ENCODE measurements at places on chromosomes 4 and X. TPM values are rescaled to one million over a fixed set of nuclear protein-coding genes. Genes with fewer than 3 reads are reported as not detected.

The TRIM60 gene
- not detected for total RNA-seq

The EMD gene
- 58.8 TPM for total RNA-seq

The SOX3 gene
- total RNA-seq: 13.3 TPM

The ZAR1 gene
- total RNA-seq: 0.97 TPM

The DCUN1D4 gene
- total RNA-seq: 37.8 TPM

The HPGD gene
- total RNA-seq: 1.2 TPM

The TRIM75 gene
- total RNA-seq: not detected

The DGKK gene
- not detected for total RNA-seq

The DNAAF6 gene
- 2.9 TPM for total RNA-seq

The CCNA2 gene
- 1.8 TPM for total RNA-seq

The GPRASP1 gene
- total RNA-seq: 31.1 TPM

The ZNF674 gene
- 5.3 TPM for total RNA-seq

The CT45A2 gene
- total RNA-seq: not detected

The HERC6 gene
- 7.8 TPM for total RNA-seq

The TMEM271 gene
- 0.88 TPM for total RNA-seq

The ANK2 gene
- total RNA-seq: 154 TPM

The CMC4 gene
- total RNA-seq: 7.8 TPM

The FGA gene
- total RNA-seq: 0.09 TPM

The ADAMTS3 gene
- total RNA-seq: 10.5 TPM

The FGF16 gene
- total RNA-seq: not detected

The FABP2 gene
- total RNA-seq: 0.24 TPM

The WWC2 gene
- total RNA-seq: 26.4 TPM

The DDIT4L gene
- total RNA-seq: 4.0 TPM

The PNCK gene
- total RNA-seq: 6.4 TPM

The RTL5 gene
- 12.1 TPM for total RNA-seq

The RTL3 gene
- total RNA-seq: 0.10 TPM

The UGT2B10 gene
- total RNA-seq: not detected

The ELMOD2 gene
- 26.3 TPM for total RNA-seq

The SORBS2 gene
- total RNA-seq: 35.9 TPM

The EGFL6 gene
- 0.45 TPM for total RNA-seq

Data from motor neuron (in vitro differentiated cells).